Dorsolateral prefrontal cortex (tissue), 122 donors: ENCODE measurements at places on chromosomes 13 and 19.
A peak's percentile ranks its signal among the peaks of the same experiment; 100 is the strongest.

DNA sequence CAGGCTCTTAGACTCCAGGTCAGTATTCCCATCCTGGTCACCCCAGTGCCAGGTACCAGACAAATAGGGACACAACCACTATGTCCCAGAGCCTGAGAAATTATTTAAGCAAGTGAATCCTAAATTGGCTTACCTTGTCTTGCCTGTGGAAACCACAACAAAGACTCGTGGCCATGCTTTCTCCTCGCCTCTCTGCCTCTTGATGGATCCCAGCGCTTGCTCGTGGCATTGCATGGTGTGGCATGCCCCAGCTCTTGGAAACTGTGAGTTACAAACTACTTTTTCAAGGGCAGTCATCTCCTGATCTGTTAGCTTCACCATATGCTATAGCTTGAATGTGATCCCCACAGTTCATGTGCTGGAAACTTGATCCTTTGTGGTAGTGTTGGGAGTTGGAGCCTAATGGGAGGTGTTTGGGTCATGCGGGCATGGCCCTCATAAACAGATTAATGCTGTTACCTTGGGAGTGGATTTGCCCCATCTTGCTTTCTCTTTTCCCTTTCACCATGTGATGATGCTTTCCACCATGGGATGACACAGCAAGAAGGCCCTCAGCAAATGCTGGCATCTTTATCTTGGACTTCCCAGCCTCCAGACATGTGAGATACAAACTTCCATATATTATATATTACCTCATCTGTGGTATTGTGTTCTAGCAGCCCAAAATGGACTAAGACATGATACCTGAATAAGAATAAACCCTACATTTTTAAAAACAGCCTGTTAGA lies 31.2 kb downstream of the SPRYD7 start:
- no peak for DNase-seq

- DNase-seq, result no peak
Measured at GRCh38 chr13:27868641-27869435, 51.0 kb upstream of the PDX1 start.

DNA sequence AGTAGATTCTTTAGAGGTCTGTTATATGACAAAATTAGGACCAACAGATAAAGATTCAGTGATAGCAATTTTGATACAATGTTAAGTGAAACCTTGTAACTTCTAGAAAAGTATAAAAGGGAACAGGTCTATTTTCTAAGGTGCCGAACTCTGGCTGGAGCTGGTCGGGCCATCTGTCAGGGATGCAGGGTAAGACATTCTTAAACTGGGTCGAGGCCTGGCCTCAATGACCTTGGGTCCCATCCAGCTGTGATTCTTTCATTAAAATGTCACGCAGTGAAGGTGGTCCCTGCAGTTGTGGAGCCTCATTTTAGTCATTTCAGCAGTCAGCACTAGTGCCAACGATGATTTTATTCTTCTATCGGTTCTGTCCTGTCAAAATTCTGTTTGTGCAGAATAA lies 271.9 kb upstream of the SPRY2 start:
- no peak for DNase-seq

GRCh38 chr13:98450539-98451111 lies 126.3 kb downstream of the STK24 start:
- no peak for DNase-seq

- DNase-seq, result no peak
Measured at GRCh38 chr19:46404753-46405468, 8.5 kb downstream of the CCDC8 start.

GRCh38 chr13:67048084-67048820 lies 181.9 kb downstream of the PCDH9 start:
- DNase-seq, result no peak

DNA sequence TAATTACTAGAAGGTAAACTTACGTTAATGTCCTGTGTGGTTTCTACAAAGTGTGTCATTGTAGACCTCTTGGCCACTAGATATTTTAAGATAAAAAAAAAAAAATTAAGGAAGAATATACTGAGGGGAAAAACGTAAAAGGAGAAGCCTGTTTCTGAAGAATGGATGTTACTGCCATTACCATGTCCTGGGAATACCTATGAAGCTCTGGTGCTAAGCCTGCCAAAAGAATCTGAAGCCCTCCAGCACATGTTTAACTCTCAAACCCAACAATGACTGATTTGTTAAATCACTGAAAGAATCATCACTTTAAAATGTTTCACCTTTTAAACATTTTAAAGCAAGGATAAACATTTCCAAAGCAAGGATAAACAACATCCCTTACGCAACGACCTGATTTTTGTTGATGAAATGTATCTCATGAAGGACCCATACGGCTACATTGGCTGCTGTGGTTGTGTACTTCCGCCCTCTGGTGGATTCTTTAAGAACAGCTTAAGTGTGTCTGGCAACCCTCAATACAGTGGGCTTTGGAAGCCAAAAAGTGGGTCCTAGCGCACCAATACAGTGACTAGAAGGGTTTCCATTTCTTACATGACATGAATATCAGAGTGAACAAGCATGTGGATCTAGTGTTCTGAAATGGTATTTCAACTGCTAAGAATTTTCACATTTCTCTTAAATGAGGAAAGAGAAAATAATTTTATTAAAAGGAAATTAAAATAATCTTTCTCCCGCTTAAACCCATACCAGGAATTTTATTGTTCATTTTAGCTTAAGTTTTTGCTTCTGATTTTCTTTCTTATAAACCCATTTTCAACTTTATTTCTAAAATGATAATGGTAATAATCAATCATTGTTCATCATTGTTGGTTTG lies 74.5 kb upstream of the RAP2A start:
- no peak for DNase-seq

- DNase-seq, result no peak
Measured at GRCh38 chr13:97913206-97913605, 40.3 kb upstream of the IPO5 start.

DNA sequence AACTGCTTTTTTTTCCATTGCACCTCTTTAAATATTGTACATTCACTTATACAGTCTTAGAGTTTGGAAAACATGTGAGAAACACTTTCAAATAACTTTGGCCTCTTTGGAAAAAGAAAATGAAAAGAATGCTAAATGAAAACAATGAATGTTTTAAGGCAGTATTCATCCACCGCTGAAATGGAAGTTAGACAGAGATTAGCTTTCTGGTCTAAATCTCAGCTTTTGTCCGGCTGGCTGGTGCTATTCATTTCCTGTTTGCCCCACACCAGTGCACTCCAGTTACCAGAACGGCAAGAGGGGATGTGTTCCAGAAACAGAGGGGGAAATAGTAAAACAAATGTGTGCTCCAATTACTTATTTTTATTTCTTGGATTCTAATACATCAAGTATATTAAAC lies 1201.3 kb downstream of the EFNB2 start:
- no peak for DNase-seq

- no peak for DNase-seq
Measured at GRCh38 chr13:92436924-92437323, 789.7 kb upstream of the GPC6 start.

GRCh38 chr19:16283210-16284061 lies 41.2 kb upstream of the KLF2 start:
- DNase-seq, result peak; percentile 64

- no peak for DNase-seq
Measured at GRCh38 chr19:10270180-10270615, 722 bp upstream of the ICAM1 start.

DNA sequence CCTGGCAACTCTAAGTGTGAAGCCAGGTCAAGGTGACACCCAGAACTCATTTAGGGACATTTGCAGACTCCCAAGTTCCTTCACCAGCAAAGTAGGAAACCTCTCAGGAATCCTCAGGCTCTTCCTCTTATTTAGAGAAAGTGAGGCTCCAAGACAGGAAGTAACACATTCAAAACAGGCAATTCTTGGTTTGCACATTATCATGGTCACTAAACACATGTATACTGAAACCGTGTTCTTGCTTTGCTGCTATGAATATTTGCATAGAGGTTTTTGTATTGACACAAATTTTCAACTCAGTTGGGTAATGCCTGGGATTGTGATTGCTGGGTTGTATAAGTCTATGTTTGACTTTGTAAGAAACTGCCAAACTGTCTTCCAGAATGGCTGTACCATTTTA lies 13.2 kb upstream of the URI1 start:
- DNase-seq, result no peak

GRCh38 chr19:13260883-13261653 lies 110.9 kb downstream of the IER2 start:
- no peak for DNase-seq

- no peak for DNase-seq
Measured at GRCh38 chr13:20721454-20722357, 18.2 kb downstream of the IL17D start.

GRCh38 chr13:44093607-44094564 lies 214.2 kb downstream of the LACC1 start:
- no peak for DNase-seq

DNA sequence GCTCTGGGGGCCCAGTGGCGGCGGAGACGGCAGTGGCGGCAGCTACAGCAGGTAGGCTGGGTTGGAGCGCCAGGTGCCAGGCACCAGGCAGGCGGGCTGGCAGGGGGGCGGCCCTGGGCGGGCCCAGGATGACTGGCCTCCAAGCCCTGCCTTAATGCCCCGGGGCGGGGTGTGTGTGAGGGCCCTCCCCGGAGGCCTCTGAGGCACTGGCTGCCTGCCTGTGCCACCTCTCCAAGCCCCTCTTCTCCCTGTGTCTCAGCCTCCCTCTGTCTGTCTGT lies at the start of gene KLK11:
Gene KLK11 (minus strand): TSS at position 63 of the 278 bp plus-strand sequence. CDS start 985 bp downstream, outside the sequence.
- no peak for DNase-seq

DNA sequence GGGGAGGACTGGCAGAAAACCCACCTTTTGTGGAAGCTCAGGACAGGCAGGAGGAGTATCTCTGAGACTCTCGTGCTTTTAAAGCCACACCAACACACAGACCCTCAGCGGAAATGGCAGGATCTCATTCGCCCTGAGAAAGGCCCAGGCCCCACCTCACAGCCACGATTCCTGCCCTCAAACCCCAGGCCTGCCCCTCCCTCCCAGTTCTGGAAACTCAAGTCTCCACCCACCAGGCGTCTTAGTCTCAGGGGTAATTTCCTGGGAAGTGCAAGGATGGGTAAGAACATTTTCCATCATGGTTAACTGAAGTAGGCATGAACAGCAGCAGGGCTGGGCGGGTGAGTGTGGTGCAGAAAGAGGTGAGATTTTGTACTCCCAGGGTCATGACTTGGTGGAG lies 8.0 kb upstream of the PDE4C start:
- DNase-seq, result no peak

DNA sequence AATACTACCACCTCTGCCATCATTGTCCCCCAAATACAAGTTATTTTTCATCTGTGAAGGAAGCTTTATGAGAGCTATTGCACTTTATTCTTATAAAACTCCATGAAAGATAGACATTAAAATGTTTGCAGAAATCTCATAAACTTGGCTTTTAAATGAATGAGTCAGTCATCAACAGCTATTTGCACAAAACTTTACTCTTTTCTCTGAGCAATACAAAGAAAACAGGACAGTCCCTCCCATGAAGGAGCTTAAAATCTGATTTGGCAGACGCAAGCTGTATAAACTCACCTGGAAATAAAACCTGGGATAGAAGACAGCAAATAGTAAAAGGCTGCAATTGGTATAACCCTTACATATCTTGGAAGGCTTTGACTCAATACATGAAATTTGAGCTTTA lies 16.6 kb upstream of the RCBTB1 start:
- DNase-seq, result no peak

- DNase-seq, result no peak
Measured at GRCh38 chr19:40763963-40764362, 11.4 kb upstream of the MIA start.

- DNase-seq, result no peak
Measured at GRCh38 chr13:86825410-86825809, 845.8 kb upstream of the SLITRK5 start.
